Activated naive CD4-positive, alpha-beta T cell treated with anti-CD3 and anti-CD28 coated beads, Interleukin-2, amount 10 ng/mL, durations not matched to agents 7 days and 5 days (primary cell): ENCODE measurements at places on chromosomes 4 and X.

DNA sequence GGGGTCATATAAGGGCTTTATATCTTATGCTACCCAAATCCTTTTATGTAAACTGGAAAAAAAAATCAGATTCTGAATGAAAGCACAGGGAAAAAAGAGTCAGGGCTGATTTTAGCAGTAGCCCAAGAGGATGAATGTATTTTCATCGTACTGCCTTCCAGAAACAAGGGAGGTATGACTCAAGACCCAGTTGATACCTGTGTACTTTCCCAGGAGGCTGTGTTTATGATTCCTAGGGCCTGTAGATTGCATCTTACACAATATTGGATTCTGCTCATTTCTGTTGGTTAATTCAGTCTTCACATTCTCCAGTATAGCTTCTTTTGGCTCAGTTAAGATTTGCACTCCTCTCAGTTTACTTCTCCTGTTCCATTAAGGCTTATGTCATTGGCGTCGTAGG, 127.9 kb upstream of the LIMCH1 start:
- DNase-seq, result no peak

GRCh38 chrX:68090266-68090665, 343.0 kb downstream of the OPHN1 start:
- DNase-seq, result no peak

GRCh38 chr4:105909787-105910281, 14.6 kb downstream of the NPNT start:
- DNase-seq, result no peak

DNA sequence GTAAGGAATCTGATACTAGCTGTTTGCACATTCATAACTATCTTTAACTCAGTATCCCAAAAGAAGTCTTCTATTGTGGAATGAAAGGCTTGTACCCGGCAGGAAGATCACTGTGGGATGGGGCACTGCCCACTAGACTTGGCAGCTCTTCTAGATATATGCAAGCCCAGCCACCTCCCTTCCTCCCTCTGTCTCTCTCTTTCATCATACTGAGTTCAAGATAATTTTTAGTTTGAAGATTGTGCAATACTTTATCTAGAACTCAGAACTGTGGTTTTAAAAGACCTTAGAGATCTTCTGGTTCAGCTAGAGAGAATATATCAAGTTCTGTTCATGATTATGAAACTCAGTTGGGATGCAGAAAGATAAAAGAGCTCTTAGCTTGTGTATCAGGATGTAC, 22.5 kb upstream of the GPR34 start:
- DNase-seq, result no peak

DNA sequence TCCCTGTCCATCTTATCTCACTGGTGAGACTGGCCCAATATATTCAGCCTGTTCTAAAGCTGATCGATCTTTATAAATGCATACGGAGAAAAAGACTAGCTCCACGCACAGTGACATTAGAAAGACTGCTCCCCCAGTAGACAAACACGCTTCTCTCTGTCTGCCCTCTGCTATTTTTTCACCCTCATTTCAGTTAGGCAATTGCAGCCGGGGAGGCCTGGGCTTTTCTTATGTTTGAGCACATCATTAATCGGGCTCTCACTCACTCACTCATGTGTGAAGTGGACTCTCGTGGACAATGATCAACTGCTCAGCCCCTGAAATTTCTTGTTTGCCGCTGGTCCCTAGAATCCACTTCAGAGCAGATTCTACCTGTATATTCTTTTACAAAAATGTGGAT, 824.7 kb upstream of the TENM3 start:
- DNase-seq, result no peak

GRCh38 chr4:73663576-73663975, 43.3 kb upstream of the RASSF6 start:
- no peak for DNase-seq
